Activated CD8-positive, alpha-beta memory T cell treated with anti-CD3 and anti-CD28 coated beads, Interleukin-2, amount 50 U/mL, for 4 hours (primary cell): ENCODE measurements at places on chromosomes 3 and 15.

DNA sequence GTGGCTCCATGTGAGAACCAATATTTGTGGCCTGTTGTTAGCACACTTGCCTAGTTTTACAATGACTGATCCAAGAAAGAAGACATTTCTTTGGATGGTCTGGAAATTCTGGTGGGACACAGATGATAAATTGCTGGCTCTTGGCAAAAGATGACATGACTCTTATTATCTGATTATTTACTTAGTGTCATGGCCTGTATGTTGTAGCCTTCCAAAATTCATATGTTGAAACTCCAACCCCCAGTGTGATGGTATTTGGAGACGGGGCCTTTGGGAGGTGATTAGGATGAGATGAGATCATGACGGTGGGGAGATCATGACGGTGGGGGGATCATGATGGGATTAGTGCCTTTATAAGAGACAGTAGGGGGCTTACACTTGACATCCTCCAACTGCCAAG lies 30.0 kb upstream of the AKAP13 start:
- no peak for DNase-seq

GRCh38 chr15:54789376-54789775 lies 407.4 kb downstream of the RSL24D1 start:
- DNase-seq: no peak

DNA sequence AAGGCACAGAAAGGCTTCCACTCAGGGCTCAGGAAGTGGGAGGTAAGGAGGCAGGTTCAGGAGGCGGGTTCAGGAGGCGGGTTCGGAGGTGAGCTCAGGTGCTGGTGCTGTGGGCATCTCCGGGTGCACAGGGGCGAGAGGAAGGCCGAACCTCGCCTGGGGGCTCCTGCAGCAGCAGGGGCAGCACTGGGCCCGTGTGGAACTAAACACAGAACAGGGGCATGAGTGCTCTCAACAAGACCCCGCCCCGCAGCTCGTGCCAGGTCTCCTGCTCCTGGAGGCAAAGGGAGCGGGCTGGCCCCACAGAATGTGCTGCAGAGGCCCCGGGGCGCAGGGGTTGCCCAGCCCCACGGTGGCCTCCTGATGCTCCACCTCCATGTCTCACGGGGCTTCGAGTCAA lies 13.7 kb downstream of the ZDHHC19 start:
- no peak for DNase-seq

DNA sequence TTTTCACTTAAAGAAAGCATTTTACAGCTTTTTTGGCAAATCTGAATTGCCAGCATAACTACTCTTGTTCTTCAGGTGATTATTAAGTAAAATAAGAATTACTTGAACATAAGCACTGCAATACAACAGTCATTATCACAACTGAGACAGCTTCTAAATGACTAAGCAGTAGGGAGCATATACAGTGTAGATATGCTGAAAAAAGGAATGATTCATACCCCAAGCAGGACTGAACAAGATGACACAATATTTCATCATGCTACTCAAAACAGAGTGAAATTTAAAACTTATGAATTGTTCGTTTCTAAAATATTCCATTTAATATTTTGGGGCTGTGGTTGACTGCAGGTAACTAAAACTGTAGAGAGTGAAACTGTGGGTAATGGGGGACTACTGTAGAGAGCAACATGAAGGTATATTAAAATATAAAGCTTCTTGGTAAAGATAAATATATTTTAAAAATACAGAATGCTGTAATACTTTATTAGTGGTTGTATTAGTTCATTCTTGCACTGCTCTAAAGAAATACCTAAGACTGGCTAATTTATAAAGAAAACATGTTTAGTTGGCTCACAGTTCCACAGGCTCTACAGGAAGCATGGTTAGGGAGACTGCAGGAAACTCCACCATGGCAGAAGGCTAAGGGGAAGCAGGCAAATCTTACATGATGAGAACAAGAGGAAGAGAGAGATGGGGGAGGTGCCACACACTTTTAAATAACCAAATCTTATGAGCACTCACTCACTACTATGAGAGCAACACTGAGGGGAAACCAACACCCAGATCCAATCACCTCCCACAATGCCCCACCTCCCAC lies 84.8 kb downstream of the DCLK3 start:
- DNase-seq: no peak

DNA sequence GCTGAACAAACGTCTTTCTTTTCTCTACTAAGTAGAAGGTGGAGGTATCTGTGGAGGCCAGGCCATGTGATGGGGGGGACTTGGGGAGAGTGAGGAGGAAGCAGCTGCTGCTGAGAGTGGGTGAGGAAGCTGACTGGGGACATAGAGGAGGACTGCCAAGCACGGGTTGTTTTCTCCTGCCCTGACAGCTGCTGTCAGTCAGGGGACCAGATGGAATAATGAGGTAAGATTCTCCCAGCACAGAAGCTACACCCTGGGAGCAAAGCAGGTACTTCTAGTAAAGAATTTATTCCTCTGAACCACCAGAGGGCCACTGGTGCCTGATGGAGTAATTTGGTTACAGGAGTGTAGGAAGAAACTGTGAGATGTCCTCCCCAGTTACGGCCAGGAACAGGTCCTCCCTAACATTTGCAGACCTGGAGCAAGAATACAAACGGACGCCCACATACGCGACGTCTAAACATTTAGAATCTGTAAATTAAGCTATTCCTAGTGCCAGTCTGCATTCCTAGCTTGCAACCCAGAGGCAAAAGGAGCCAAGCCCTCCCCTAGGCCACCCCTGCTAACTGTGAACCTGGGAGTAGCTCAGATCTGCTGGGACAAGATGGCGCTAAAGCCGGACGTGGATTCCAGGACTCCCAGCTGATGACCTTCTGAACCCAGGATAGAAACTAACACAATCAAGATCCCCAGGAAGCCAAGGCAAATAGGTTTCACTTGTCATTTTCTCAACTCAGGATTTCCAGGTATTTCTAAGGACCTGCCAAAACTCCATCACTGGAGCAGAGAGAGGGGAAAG lies 14.8 kb downstream of the CRYGS start:
- no peak for DNase-seq

GRCh38 chr3:84877092-84877491 lies 81.7 kb upstream of the CADM2 start:
- DNase-seq: no peak

DNA sequence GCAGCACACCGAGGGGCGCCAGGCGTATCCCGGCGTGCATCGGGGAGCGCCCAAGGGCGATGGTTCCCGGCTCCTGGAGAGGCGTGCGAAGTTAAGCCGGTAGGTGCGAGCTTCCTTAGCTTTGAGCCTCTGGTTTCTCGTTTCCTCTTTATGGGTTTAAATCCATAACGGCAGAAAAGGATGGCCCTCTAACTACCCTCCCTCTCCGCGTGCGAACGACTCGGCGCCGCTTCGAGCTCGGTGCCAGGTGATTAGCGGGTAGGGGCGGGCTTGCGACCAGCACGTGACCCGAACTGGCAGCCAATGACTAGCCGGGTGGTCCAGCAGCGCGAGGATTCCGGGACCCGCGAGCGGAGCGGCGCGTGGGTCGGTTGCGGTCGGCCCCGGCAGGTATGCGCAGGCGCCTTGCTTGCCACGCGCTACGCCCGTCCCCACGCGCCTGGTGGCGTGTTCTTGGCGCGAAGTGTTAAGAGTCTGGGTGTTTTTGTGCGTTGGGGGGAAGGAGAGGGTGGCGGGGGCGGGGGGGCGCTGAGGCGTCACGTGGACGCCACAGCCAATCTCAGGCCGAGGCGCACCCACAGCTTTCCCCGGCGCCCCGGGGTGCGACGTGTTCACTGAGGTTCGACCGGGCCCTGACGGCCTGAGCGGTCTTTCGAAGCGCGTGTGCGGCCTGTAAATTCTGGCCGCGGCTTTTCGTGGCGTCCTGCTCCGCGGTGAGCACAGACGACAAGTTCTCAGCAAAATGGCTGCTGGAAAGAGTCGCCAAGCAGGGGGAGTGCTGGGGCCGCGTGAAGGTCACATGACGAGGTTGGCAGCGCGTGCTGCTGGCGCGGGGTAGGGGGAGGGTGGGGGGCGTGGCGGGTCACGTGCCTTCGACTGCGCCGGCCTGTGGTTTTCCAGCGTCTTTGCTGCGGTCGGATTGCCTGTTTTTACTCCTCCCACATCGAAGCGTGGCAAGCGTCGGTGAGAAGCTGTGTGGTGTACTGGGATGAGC lies 38.7 kb upstream of the MGA start:
- peak; percentile 83 for DNase-seq

DNA sequence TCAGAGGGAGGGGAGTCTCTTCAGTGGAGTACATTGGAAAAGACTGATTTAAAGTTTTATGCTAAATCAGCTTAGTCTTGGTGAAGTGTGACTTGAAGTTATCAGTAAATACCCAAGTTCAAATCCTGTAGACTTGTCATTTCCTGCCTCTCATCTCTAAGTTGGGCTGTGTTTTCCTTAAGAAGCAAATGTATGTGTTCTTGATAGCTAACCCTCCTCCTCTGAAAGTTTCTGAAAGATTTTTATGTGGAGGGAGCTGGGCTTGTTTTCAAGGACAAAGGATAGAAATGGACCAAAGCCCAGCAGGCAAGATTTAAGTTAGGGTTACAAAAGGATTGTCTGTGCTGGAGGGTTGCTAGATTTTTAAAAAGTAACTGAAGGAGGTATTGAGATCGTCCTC lies 4.2 kb downstream of the MAPKBP1 start:
- no peak for DNase-seq
